ENCODE measurements at places on chromosomes 2 and 18.

GRCh38 chr18:53426666-53427184 lies 797.7 kb downstream of the MBD2 start:
- no peak for DNase-seq

GRCh38 chr2:119112770-119113488 lies 45.6 kb downstream of the C1QL2 start:
- no peak for DNase-seq

GRCh38 chr2:214987261-214987660 lies 151.2 kb downstream of the ABCA12 start:
- DNase-seq: no peak

GRCh38 chr2:54279385-54279784 lies 23.4 kb upstream of the TSPYL6 start:
- DNase-seq: no peak

- no peak for DNase-seq
Measured at GRCh38 chr2:176072951-176073904, 10.5 kb downstream of the EVX2 start.

DNA sequence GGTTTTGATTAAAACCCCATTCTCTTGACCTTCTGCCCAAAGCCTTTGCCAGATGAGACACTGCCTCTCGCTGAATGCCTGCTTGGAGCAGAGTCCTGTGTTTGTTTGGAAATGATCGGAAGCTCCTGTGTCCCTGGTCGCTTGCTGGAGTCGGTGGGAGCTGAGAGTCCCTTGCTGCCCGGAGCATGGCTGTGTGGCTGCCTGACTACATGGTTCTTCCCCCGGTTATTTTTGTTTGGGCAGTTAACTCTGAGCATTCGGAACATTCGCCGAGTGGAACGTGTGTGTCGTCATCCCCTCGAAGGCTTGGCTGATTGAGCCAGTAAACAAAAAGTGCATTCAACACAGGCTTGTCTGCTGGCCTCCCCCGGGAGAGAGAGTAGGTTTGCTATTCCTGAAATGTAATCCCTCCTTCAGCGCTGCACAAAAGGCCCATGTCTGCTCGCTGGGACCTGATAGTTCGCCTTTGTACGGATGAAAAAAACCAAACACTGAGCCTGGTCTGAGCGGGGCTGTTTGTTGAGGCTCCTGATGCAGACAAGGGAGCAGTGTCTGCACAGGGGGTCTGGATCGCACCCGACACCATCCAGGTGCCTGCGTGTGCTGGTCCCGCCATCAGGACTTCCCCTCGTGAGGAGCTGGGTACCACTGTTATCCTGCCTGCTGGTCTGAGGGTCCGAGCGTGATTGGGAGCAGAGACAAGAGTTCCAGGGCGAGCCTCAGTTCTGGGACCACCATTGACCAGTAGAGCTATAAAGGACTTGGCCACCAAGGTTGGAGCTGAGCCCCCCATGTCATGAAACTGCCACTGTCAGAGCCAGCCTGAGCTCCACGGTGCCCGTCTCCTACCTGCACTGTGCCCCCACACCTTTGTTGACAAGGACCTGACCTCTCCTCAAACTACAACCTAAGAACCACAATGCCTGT lies 83.8 kb downstream of the AGAP1 start:
- DNase-seq: no peak

GRCh38 chr2:207487650-207488311 lies 42.0 kb upstream of the CREB1 start:
- DNase-seq: no peak

- no peak for DNase-seq
Measured at GRCh38 chr2:69241093-69241492, 145.9 kb downstream of the GFPT1 start.

DNA sequence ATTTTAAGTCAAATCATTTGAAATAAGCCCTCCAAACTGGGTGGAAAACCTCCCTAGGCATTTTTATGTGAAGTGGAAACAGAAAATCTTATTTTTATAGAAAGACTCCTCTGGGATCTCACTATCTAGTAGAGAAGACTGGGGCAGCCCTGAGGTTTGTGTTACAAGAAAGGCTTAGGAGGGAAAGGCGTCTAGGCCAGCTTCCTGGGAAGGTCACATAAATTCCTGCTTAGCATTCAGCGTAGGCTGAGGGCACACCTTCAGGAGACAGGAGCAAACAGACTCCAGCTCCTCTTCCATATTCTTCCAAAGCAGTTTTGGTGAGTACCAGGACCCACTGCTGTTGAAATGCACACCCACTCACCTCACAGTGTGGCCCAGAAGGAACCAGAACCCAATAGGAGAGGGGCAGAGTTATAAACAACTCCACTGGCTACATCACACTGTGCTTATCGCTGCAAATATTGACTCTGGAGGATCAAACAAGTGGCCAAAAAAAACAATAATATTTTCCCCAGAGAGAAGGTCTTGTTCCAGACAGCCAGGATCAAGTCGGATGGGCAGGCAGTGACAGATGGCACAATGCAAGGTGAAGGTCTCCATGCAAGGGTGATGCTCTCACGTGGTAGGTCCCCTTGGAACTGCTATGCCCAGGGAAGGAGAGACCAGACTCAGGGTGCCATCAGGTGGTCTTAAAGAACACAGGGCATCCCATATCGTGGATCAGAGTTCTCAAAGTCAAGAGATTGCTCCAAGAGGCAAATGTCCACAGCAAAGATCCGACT lies 17.7 kb upstream of the IGFBP2 start:
- DNase-seq: no peak

- no peak for DNase-seq
Measured at GRCh38 chr2:45009303-45009927, at the start of gene SIX2. SIX2 (minus strand) TSS chr2:45009452; CDS start chr2:45009110, 342 bp downstream.

GRCh38 chr2:11874861-11875260 lies 128.4 kb downstream of the LPIN1 start:
- DNase-seq: no peak

- DNase-seq: no peak
Measured at GRCh38 chr2:3175568-3175955, 202.1 kb downstream of the EIPR1 start.

DNA sequence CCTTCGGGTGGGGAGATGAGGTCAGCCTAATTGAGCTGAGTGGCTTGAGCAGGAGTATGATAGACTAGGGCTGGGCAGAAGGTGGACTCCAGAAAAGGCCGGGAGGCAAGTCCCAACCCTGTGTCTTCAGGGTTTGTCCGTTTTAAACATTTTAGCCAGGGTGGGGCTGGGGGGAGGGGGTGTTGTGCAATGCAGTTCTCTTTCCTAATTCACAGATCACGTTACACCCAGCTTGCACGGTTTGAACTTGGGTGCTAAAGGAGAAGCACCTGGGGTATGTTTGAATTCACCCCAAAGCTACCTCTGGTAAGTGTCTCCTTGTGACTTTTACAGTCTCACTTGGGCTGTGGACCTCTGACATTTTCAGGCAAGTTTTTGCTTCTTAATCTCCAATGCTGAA lies 233.3 kb downstream of the AGAP1 start:
- no peak for DNase-seq

GRCh38 chr2:175251425-175252041 lies 70.0 kb upstream of the ATP5MC3 start:
- no peak for DNase-seq

GRCh38 chr18:63648241-63648640 lies 4.2 kb upstream of the SERPINB4 start:
- no peak for DNase-seq

DNA sequence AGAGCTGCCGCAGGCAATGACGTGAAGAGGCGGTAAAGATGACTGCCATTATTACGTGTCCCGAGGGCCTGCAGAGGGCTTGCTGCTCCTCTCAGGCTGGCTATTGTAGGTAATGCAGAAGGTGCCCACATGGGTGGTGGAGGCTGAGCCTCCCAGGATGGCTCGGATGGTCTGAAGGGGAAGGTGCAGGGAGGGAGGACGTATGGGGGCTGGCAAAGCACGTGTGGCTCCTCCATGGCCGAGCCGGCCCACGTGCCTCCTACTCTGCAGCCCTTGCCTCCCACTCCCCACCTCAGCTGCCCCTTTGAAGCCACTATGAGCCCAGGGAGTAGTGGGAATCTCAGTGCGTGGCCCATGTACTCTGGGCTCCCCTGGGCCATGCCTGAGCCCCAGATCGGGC lies 48.9 kb downstream of the EDAR start:
- no peak for DNase-seq

- no peak for DNase-seq
Measured at GRCh38 chr2:24429197-24430074, 61.6 kb upstream of the NCOA1 start.

DNA sequence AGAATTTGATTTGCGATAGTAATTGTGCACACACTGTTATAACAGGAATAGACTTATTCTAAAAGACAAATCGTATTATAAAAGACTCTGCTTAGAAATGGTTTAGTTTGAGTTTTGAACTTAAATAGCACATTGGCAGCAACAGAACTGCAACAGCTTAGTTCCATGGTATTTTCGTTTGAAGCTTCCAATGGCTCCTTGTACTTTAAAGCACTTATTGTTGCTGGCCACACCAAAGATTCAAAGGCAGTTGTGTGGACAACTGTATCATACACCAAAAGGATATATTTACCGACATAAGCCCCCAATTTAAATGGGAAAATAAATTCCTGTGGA lies 627 bp downstream of the WIPF1 start:
- no peak for DNase-seq

- no peak for DNase-seq
Measured at GRCh38 chr2:26666671-26667070, 25.5 kb upstream of the CIB4 start.

- DNase-seq: no peak
Measured at GRCh38 chr2:222261504-222261903, 37.3 kb downstream of the PAX3 start.

DNA sequence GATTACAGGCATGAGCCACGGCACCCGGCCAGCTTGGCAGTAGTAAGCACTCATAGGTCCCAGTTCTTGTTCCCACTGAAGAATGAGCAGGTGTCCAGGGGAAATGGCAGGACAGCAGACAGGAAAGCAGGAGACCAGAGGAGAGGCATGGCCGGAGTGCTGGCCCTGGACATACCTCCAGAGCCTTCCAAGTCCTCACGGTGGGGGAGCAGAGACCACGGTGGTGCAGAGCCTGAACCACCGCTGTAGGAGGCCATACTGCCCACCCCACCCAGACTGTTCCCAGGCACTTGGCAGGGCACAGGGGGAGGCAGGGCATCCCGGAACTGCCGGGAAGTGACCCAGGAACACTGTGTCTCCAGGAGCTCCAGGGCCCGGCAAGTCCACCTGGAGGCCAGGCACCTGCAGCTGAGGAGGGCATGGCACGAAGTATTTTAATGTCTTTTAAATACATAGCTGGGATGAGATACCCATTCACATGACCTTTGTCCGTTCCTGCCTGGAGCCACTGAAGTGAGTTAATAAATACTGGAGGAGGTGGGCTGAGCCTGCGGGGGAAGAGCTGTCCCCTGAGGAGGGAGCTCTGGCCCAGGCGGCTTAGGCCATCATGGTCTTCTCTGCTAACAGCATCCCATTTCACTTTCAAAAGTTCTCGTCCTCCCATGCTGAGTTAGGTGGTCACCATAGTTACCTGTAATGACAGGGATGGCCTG lies 49.7 kb upstream of the TFCP2L1 start:
- DNase-seq: no peak

DNA sequence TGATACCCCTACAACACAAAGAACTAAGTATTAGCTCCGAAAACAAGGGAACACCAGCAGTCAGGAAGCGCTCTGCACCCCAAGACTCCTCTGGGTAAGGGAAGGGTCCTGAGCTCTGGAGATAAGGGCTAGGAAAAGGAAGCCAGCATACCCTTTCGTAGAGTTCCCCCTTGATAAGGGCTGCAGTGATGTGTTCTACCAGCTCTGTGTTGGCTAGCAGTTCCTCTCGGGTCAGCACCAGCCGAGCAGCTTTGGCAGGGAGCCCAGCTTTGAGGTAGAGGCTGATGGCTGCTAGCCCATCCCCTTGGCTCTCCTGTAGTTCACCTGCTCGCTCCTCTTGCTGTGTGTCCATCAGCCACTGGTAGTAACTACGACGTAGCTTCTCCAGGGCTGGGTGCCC lies 18.9 kb downstream of the KRTCAP3 start:
- no peak for DNase-seq

DNA sequence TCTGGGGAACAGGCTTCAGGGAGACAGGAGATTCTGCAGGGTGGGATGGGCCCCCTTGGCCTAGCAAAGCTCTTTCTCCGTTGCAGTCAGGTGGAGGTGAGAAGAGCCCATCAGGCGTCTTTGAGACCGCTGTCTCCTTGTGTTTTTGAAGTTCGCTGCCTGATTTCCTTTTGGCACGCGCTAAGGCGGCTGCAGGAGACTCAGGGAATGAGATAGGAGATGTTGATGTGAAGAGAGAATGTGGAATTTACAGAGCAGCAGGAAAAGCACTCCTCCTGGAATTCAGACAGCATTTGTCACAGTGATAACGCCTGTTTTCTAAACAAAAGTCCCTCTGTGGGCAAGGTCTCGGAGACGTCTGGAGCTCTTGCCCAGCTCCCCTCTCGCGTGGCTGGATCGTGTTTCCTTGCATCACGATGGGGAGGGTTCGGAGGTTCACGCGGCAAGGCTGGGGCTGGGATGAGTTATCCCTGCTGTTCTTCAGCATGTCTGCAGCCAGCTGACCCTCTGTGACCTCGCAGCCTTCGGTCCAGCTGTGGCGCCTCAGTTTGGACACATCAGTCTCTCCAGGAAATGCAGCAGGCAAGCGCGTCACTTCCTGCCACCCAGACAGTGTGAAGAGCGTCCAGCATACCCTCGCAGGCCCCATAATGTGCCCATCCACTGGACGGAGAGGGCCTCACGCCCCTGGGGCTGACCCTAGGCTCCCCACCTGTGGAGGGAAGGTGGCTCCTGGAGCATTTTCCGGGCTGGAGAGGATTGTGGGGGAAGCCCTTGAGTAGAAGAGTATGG lies 30.2 kb downstream of the GLI2 start:
- no peak for DNase-seq

DNA sequence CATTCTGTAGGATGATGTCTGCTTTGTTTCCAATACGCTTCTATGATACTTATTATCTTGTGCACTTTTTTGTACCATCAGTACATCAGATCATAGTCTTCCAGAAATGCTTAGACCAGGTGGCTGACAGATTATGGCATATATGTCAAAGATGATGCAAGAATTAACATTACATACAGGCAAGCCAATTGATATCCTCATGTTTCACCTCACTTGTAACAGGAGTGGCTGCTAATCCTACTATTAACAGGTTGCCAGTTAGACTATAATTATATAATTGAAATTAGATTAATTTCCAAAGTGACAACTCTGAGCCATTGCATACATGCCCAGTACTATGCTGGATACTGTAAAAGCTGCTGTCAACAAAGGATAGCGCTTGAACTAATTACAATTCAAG lies 77.2 kb downstream of the TLK1 start:
- no peak for DNase-seq

DNA sequence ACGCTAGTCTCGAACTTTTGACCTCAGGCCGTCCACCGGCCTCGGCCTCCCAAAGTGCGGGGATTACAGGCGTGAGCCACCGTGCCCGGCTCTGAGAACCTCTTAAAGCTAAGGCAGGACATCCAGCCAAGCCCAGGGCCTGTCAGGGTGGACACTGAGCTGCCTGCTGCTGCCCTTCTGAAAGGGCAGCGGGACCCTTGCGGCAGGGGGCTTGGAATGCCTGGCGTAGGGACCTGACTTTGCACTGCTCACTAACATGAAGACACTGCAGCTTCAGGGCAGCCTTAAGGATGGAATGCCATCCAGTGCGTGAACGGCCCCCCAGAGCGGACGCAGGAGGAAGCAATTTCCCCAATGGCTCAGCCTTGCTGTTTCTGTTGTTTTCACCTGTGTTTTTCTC lies 9.0 kb downstream of the CYS1 start:
- no peak for DNase-seq

Data from GM12864 (cell line).